ENCODE measurements at places on chromosomes 5 and 9. TPM values are rescaled to one million over a fixed set of nuclear protein-coding genes. Genes with fewer than 3 reads are reported as not detected.

The CAMK4 gene
- 12.0 TPM for total RNA-seq

The C5orf46 gene
- 60.7 TPM for total RNA-seq

DNA sequence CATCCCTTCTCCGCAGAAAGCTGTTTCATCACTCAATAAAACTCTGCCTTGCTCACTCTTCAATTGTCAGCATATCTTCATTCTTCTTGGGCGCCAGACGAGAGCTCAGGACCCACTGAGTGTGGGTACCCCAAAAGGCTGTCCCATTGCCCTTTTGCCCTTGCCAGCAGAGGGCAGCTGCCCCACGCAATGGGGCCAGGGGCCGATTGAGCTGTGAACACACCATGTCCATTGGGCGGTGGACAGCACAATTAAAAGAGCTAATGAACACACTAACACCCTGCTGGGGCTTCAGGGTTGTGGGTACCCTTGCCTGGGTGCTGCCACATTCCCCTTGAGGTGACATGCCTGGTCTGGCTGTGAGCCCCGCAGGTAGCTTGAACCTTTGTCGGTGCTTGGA, 487.2 kb upstream of the NUDT12 start:
- no peak for DNase-seq

GRCh38 chr9:128153947-128154695, 4.9 kb downstream of the LCN2 start:
- no peak for DNase-seq

- peak; percentile 40 for DNase-seq
These were observed 15.8 kb downstream of the F2RL2 start for GRCh38 chr5:76607353-76607871.

DNA sequence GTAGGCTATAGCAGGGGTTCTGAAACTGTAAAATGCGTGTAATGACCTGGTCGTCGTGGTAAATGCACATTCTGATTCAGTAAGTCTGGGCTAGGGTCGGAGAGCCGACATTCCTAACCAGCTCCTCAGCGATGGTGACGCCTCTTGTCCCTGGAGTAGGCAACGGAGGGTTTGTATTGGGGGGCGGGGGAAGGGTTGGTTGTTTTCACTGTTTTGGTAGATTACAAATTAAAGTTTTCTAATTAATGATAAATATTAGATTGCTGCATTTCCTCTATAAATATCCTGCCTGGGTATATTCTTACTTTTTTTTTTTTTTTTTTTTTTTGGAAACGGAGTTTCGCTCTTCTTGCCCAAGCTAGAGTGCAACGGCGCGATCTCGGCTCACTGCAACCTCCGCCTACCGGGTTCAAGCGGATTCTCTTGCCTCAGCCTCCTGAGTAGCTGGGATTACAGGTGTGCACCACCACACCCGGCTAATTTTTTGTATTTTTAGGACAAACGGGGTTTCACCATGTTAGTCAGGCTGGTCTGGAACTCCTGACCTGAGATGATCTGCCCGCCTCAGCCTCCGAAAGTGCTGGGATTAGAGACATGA, 566 bp upstream of the ALDH7A1 start:
- DNase-seq: no peak

Measured in umbilical cord (tissue), 2 donors.